Transverse colon (tissue), 4 donors: ENCODE measurements at places on chromosomes 7 and 10. TPM values are rescaled to one million over a fixed set of nuclear protein-coding genes. Genes with fewer than 3 reads are reported as not detected.

GRCh38 chr7:25359471-25360059, 131.3 kb upstream of the NPVF start:
- no peak for DNase-seq

- DNase-seq: no peak
Measured at GRCh38 chr7:118350260-118350659, 125.8 kb downstream of the ANKRD7 start.

GRCh38 chr7:158583143-158583542, 4.5 kb downstream of the PTPRN2 start:
- no peak for DNase-seq

GRCh38 chr7:37452346-37452745, 3.7 kb upstream of the ELMO1 start:
- no peak for DNase-seq

- DNase-seq: no peak
Measured at GRCh38 chr7:73967832-73968290, 60.1 kb upstream of the ELN start.

DNA sequence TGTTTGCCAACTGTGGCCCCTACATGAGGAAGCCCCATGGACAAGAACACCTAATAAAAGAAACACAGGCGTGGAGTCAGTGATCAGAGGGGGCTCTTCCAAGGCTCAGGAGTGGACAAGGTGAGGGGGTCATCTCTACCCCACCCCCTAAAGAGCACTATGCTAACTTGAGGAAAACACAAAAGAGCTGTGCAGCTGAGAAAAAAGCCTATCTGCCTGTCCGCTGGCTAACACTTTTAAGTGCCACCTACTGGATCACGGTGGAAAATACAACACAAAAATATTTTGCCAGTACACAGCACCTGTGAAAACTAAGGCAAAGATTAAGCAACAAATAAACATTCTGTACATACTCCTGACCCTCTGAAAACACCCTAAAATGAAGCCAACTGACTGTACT, 53.1 kb upstream of the COBL start:
- DNase-seq: no peak

DNA sequence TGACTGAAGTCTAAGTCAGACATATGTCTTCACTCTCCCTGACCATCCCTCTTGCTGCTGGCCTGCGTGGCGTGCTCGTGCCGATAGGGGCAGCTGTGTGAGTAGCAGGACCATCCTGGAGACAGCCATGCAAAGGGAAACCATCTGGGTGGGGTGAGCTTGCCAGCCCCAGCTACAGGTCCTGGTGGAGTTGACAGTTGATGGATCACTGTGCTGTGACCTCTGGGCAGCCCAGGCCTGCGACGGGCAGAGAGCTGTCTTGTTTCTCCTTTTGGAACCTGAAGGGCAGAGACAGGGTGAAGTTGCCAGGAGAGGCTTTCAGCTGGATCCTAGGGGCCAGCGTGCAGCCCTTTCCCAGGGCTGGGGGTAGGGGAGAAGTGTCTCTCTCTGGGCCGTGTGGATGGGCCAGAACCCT, 44.7 kb downstream of the GRK5 start:
- DNase-seq: no peak

GRCh38 chr7:543501-544337, 24.1 kb upstream of the PDGFA start:
- DNase-seq: no peak

GRCh38 chr7:146022776-146023175, 93.8 kb upstream of the CNTNAP2 start:
- DNase-seq: no peak

DNA sequence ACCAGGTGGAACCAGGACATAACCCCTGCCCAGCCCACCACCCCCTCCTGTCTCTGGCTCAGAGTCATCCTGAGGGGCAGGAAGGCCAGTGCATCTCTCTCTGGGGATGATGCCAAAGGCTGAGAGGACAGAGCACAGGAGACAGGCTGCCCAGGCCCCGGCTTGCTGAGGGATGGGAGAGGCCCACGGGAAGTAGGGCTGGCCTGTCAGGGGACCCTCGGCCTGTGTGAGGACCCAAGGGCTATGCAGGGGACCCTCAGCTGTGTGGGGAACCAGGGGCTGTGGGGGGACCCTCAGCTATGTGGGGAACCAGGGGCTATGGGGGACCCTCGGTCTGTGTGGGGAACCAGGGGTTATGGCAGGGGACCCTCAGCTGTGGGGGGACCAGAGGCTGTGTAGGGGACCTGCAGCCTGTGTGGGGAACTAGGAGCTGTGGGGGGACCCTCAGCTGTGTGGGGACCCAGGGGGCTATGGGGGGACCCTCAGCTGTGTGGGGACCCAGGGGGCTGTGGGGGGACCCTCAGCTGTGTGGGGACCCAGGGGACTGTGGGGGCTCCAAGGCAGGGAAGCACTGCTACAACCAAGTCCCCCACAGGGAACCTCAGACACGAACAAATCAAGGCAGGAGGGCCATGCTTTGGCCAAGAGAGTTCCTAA, 27.7 kb downstream of the EBF3 start:
- no peak for DNase-seq

- no peak for DNase-seq
Measured at GRCh38 chr10:28822719-28823464, 145.6 kb downstream of the BAMBI start.

DNA sequence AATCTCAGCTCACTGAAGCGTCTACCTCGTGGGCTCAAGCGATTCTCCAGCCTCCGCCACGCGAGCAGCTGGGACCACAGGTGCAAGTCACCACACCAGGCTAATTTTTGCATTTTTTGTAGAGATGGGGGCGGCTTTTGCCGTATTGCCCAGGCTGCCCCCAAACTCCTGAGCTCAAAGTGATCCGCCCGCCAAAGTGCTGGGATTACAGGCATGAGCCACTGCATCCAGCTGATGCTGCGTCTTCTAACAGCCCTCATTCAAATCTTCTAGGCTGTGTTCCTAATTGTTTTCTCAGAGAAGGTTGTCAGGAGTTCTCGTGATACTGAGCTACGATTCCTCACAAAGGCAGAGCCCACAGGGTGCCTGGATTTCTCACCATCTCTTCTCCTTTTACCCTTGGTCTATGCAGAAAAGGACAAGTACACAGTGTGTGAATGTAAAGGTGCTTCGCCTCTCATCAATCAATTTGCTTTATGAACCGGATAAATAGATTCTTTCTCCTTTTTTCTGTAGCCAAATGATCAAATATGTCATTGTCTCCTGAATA, 247.3 kb upstream of the PTN start:
- no peak for DNase-seq

- peak; percentile 70 for DNase-seq
Measured at GRCh38 chr10:96587264-96588059, 650 bp upstream of the TM9SF3 start.

GRCh38 chr10:71312811-71313789, 6.0 kb upstream of the SLC29A3 start:
- DNase-seq: peak; percentile 53

- DNase-seq: no peak
Measured at GRCh38 chr7:158633055-158633956, 45.7 kb upstream of the PTPRN2 start.

DNA sequence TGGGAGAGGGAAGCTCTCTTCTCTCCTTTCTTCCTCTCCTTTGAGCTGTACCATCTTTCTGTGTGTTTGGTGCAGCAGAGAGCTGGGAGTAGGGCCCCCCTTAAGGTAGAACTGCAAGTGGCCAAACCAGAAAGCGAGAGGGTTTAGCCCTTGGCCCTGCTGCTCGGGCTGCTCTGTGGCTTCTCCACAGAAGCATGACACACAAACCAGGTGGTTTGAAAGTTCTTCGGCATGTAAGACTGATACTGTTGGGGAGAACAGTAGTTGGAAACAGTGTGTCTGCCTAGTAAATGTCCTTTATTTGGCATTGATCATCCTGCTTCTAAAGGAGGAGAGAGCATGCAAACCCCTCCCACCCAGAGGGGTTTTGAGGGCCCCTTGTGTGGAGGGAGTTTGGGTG, 277.8 kb downstream of the CELF2 start:
- no peak for DNase-seq

DNA sequence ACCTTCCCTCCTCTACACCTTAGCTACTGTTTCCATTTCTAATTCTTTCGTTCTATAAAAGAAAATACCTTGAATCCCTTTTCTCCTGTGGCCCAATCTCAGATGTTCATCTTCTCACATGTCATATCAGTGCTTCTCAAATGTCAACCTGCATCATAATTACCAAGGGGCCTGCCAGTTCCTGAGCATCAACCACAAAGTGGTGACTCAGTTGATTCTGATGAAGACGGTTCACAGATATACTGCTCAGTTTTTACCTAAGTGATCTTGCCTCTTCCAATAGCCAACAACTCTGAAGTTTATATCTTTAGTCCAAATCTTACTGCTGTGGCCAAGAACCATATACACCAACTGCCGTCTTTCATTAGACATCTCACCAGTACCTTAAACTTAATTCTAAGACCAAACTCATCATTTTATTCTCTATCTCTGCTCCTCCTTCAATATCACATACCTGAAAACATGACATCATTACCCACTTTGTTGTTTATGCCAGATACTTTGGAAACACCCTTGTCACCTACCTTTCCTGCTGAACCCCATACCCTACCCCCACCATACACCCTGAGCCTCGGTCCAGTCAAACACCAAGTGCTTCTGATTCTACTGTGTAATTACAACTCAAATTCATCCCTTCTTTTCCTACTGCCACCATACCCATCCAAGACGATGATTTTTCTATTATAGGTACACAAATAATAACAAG, 115.5 kb downstream of the LMBR1 start:
- no peak for DNase-seq

DNA sequence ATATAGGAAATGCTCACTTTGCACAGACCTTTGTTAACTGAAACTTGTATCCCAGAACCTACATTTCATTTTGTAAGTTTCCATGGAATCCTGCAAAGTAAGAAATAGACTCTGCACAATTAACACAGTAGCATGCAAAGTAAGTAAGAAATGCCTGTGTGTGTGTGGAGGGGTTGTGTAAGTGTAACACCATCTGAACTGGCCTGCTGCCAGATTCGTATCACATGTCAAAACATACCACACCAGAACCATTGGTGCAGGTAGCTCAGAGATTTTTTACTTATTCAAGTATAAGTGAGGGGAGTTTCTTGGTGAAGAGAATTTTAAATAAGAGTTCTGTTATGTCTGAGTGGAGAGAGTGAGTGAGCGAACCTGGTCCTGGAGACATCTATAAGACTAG, 17.9 kb upstream of the DDX21 start:
- no peak for DNase-seq

DNA sequence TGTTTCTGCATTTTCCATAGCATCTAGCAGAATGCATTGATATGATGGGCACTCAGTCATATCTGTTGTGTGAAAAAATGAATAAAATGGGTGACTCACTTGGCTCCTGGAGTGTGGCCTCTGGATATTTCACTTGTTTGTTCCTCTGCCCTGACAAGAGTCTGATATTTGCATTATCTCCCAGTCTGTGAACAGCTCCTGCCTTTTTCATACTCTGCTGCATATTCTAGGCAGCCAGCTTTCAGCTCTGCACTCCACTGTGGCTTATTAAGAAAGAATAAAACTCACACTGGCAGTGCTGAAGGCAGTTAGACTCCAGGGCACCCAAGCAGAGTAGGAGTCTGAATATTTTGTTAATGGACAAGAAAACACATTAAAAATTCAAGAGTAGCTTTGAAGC, 623.9 kb downstream of the SORCS1 start:
- DNase-seq: no peak

- DNase-seq: no peak
Measured at GRCh38 chr10:69696073-69696731, 66.2 kb downstream of the FAM241B start.

DNA sequence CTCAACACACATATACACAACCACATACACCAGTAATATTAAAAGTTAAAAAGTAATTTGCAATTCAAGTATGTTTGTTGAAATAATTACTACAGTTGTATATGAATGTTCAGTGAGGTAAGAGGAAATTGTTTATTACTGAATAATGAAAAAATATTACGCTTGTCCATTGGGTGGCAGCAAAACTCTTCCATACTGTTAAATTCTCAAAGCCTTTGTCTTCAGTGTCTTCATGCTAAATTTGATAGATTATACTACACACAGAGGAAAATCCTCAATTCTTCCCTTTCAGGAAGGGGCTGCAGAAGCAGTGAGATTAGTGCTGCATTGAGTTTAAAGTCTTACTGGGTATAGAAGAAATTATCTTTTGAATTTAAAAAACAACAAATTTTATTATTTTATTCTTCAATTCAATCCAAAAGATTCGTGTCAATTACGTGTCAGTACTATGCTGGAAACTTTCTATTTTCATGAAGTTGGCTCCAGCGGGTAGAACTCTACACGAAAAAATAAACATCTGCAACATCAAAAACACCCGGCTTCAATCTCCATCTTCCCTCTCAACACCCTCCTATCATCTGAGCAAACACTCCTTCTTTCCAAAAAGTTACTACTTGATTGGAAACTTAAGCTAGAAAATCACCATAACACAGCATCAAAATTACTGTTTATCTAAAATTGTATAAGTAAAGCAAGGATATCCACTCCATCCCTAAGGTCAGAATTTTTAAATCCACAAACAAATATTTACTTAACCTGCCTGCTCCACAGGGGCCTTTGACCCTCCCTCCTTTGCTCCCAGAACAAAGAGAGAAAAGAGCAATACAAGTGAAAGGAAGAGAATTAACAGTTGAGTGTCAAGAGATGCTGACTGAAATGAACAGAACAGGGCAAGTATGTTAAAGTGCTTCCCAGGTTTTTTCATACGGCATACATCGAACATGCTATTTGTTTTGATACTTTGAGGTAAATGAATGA, 37.0 kb upstream of the TES start:
- no peak for DNase-seq

Gene CLDN15
- total RNA-seq: 27.2 TPM

Gene HOXA13
- 22.5 TPM for total RNA-seq

Gene CCDC146
- total RNA-seq: 37.4 TPM

Gene ELN
- 35.6 TPM for total RNA-seq

Gene DGKB
- total RNA-seq: 0.40 TPM

Gene PHKG1
- total RNA-seq: not detected

Gene ZNF488
- total RNA-seq: 0.41 TPM

Gene ANKRD2
- not detected for total RNA-seq

Gene PLCE1
- 98.6 TPM for total RNA-seq

Gene CCT6A
- total RNA-seq: 47.9 TPM

Gene SLC39A12
- total RNA-seq: 0.14 TPM

Gene PLAC9
- total RNA-seq: 1.7 TPM

Gene EBF3
- total RNA-seq: 6.6 TPM
